Upper lobe of right lung (tissue), 1 donor: ENCODE measurements at places on chromosomes 6 and 20. TPM values are rescaled to one million over a fixed set of nuclear protein-coding genes. Genes with fewer than 3 reads are reported as not detected.

The BLOC1S5 gene
- total RNA-seq: 10.7 TPM

The HLA-DQA1 gene
- 111 TPM for total RNA-seq

DNA sequence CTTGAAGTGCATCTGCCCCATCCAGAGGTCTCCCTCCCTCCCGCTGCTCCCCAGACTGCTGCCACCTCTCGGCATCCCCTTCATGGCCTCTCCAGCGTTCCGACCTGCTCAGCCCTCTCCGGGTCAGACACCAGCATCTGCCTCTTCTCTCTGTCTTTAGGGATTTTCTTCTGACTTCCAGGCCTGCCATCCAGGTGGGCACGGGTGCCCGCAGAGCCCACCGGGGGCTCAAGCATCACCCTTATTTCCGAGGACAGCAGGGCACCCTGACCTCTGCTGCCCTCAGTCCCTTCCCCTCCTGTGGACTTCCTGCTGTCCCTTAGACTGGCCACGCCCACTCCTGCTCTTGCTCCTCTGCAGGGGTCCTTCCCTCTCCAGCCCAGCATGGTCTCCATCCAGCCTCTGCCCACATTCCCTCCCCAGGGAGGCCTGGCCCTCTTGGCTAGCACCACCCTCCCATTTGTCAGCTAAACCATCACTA lies 3.3 kb downstream of the NPEPL1 start:
- H3K27ac ChIP-seq: no peak overlapping the region
- no peak overlapping the region for H3K4me3 ChIP-seq
- peaks cover 43% of the 10 kb centered on the region for H3K36me3 ChIP-seq
- no peaks in the 10 kb centered on the region for H3K27me3 ChIP-seq

The TMC2 gene
- total RNA-seq: 0.43 TPM

DNA sequence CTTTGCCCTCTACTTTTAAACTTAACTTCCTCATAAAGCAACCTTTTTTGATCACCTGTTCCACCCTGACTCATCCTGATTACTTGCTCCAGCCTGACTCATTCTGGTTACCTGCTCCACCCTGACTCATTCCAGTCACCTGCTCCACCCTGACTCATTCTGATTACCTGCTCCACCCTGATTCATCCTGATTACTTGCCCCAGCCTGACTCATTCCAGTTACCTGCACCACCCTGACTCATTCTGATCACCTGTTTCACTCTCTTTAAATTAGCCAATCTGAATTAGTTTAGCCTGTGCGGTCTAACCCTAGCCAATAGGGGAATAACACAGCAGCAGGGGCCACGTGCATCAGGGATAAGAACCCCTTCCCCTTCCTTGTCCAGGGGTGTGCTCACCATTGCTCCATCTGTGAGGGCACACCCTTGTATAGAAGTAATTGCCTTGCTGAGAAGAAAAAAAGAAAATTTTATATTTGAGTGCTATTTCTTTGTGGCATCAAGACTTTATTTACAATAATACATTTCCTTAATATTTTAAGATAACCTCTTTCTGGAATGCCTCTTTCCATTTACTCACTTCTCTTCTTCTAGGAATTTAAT lies 17.9 kb downstream of the HLA-G start:
- no peak for DNase-seq
- no peaks in the 10 kb centered on the region for H3K36me3 ChIP-seq
- no peak overlapping the region for H3K27ac ChIP-seq
- H3K4me3 ChIP-seq: no peak overlapping the region
- H3K27me3 ChIP-seq: peaks cover 28% of the 10 kb centered on the region
- no peaks in the 10 kb centered on the region for H3K4me1 ChIP-seq

- no peak for DNase-seq
- no peaks in the 10 kb centered on the region for H3K27me3 ChIP-seq
- H3K36me3 ChIP-seq: no peaks in the 10 kb centered on the region
- H3K4me3 ChIP-seq: no peak overlapping the region
- H3K4me1 ChIP-seq: peaks cover 4% of the 10 kb centered on the region
- no peak overlapping the region for H3K27ac ChIP-seq
These were observed 102.2 kb upstream of the RALGAPA2 start for GRCh38 chr20:20814685-20815084.

- no peaks in the 10 kb centered on the region for H3K4me1 ChIP-seq
- no peak overlapping the region for H3K4me3 ChIP-seq
- H3K27me3 ChIP-seq: no peaks in the 10 kb centered on the region
- no peak for DNase-seq
These were observed 137.4 kb downstream of the IPCEF1 start for GRCh38 chr6:154219250-154219649.

The TP53TG5 gene
- total RNA-seq: not detected

DNA sequence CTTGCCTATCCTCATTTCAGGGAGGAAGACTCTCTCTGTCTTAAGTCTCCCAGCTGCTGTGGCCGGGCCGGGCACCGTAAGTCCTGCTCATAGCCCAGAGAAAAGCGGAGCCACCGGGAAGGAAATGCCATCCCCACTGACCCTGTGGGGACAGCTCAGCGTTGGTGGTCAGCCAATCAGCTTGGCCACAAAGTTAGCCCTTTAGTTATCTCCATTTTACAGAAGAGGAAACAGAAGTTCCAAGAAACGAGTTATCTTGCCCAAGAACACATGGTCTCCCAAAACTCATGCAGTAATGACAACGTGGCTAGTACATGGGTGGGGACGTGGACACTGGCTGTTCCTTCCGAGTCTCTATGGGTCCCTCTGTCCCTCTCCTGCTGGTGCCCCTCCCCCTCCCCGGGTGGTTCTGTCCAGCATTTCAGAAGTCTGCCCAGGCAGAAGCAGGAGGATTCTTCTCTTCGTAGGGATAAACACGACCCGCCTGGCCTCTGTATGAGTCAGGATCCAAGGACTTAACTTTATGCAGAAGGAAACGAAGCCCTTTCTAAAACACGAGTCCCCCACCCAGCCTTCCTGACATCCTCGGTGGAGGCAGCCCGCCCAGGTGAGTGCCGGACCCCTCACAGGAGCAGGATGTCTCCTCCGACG lies 273.8 kb downstream of the CDH4 start:
- H3K4me3 ChIP-seq: no peak overlapping the region
- H3K27ac ChIP-seq: no peak overlapping the region
- H3K36me3 ChIP-seq: no peaks in the 10 kb centered on the region
- H3K27me3 ChIP-seq: no peaks in the 10 kb centered on the region
- no peak for DNase-seq

GRCh38 chr6:89999945-90000825 lies 105.9 kb downstream of the GJA10 start:
- no peaks in the 10 kb centered on the region for H3K36me3 ChIP-seq
- no peaks in the 10 kb centered on the region for H3K27me3 ChIP-seq
- peaks cover 4% of the 10 kb centered on the region for H3K4me1 ChIP-seq
- H3K27ac ChIP-seq: no peak overlapping the region

DNA sequence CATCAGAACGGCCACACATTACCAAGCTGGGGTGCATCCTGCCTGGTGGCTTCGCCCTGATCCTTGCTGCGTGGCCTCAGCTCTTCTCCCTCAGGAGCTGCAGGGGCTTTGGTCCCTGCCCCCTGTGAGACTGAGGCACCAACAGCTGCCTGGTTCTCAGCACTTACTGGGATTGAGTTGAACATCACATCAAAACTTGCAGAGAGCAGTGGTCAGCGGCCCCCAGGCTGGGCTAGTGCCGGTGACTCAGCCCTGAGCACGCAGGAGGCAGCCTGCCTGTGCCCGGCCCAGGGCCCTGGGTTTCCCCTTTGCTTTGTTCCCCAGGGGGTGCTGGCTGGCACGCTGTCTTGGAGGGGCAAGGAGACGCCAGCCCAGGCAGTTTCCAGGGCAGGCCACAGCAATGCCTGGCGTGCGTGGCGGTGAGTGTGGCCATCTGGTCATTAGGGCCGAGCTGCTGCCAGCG lies 63.3 kb downstream of the DLL1 start:
- H3K36me3 ChIP-seq: no peaks in the 10 kb centered on the region
- peaks cover 7% of the 10 kb centered on the region for H3K4me1 ChIP-seq
- H3K4me3 ChIP-seq: no peak overlapping the region
- no peak overlapping the region for H3K27ac ChIP-seq

The GGTLC1 gene
- 105 TPM for total RNA-seq

DNA sequence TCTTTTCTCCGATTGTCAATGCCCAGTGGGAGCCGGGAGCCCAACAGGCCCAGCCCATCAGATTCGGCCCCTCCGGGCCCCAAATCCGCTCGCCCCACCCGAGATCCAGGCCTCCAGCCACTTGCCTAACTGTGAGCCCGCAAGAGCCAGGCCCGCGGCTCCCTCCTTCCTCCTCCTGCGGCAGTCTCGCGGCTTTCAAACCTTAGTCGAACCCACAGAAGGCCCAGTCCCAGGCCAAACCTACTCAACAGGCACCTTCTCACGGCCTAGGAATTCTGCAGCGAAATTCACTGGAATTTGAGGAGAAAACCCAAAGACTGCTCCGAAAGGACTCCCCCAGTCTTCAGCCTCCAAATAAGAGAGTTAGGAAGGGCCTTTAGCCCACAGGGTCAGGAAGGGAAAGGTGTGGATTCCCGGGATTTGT lies 2.8 kb upstream of the TFAP2A start:
- H3K36me3 ChIP-seq: no peaks in the 10 kb centered on the region
- H3K4me3 ChIP-seq: no peak overlapping the region
- DNase-seq: no peak
- H3K4me1 ChIP-seq: peaks cover 26% of the 10 kb centered on the region
- H3K27me3 ChIP-seq: peaks cover 100% of the 10 kb centered on the region

The HLA-G gene
- total RNA-seq: 1.6 TPM

DNA sequence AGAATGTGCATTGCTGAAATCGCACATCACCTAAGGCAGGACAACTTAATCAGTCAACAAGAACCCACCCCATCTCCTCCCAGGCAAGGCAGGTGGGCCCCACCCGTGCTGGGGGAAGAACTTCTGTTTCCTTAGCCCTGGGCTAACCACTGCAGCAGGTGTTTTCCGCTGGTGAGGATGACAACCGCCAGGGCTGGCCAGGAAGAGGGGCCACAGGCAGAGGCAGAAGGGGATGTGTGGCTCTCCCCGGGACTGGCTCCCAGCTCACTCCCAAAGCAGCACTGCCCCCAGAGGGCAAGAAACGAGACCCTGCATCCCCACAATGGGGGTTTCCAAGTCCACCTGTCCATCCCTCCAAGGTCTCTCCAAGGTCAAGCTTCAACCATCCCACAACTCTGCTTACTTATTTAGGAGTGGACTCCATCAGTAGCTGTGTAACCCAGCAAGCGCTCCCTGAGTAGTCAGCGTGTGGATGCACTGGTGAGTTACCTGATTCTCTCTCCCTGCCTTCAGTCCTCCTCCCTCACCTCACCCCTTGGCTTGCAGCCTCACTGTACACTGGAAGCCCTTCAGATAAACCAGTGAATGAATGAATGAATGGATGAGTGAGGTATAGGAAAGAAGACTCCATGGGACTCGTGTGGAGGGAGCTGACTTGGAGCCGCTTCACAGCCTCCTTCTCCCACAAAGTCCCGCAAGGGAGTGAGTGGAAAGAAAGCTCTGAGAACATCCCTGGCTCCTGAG lies 168.2 kb upstream of the CST7 start:
- peaks cover 15% of the 10 kb centered on the region for H3K4me1 ChIP-seq
- H3K4me3 ChIP-seq: no peak overlapping the region
- no peak overlapping the region for H3K27ac ChIP-seq
- peaks cover 8% of the 10 kb centered on the region for H3K27me3 ChIP-seq
- peak; percentile 37 for DNase-seq

The RAET1L gene
- total RNA-seq: not detected

- H3K36me3 ChIP-seq: no peaks in the 10 kb centered on the region
- no peaks in the 10 kb centered on the region for H3K27me3 ChIP-seq
- H3K4me3 ChIP-seq: no peak overlapping the region
- no peaks in the 10 kb centered on the region for H3K4me1 ChIP-seq
These were observed 117.3 kb downstream of the CRYBG1 start for GRCh38 chr6:106477790-106478189.

The GRM1 gene
- 0.09 TPM for total RNA-seq

The LY6G6D gene
- total RNA-seq: not detected

DNA sequence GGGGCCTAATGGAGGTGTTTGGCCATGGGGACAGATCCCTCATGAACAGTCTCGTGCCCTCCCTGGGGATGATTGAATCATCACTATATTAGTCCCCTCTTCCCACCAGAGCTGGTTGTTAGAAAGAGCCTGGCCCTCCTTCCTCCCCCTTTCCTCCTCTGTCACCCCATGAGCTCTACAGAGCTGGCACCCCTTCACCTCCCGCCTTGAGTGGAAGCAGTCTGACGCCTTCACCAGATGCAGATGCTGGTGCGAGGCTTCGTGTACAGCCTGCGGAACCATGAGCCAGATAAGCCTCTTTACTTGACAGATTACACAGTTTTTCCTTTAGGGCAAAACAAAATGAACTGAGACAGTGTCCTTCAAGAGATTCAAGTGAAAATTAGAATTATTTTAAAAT lies 74.4 kb upstream of the RIPOR2 start:
- no peak overlapping the region for H3K4me3 ChIP-seq
- H3K4me1 ChIP-seq: peaks cover 22% of the 10 kb centered on the region
- DNase-seq: no peak
- no peaks in the 10 kb centered on the region for H3K36me3 ChIP-seq

The ARMH2 gene
- not detected for total RNA-seq

- H3K36me3 ChIP-seq: no peaks in the 10 kb centered on the region
- H3K27me3 ChIP-seq: no peaks in the 10 kb centered on the region
- H3K27ac ChIP-seq: peak overlapping the region; percentile 75
- peak overlapping the region; percentile 60 for H3K4me3 ChIP-seq
- DNase-seq: peak; percentile 76
These were observed 13.8 kb upstream of the TLDC2 start for GRCh38 chr20:36861875-36862801.

DNA sequence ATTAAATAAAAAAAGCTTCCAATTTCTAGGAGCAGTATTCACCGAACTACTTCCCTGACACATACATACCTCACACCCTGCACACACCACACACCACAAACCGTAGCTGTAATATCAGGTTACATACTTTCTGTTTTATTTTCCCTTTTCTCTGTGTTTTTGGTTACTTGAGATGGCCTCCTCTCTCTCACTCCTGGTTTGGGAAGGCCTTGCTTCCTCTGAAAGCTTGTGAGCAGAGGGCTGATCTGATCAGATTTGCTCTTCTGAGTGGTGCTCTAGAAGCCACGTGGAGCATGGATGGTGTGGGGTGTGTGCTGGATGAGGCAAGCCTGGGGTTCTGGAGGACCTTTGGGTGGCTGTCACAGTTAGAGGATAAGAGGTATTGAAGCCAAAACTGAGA lies 20.9 kb downstream of the UTRN start:
- no peaks in the 10 kb centered on the region for H3K27me3 ChIP-seq
- H3K4me1 ChIP-seq: peaks cover 7% of the 10 kb centered on the region
- H3K27ac ChIP-seq: no peak overlapping the region

DNA sequence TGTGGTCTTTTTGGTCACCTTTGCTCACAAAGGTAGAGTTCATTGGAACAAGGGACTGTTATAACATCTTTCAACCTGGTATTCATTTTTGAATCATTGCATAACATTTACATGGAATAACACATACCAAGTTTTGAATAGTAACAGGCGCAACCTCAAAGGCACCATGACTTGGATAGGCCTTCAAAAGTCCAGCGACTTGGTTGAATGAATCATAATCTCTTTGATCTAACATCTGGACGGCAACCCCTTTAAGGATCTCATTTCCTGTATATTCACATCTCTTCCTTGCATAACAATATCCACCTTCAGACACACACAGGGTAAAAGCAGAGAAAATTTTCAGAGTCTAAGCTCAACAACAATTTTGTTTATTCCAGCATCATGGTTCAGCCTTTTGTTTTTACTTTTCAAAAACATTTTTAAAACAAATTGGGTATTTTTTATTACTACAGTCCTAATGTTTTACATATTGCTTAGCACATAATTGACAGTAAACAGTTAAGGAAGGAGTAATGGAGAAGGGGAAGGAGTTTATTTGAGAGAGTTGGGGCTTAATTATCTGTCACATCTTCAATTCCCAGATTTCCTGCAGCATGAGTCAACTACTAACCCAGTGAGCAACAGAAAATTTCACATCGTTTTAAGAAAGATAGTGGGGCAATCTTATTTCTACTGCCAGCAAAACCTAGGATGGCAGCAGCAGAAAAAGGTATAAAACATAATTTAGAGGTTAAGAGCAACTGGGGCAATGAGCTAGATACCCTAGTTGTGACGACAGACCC lies 41.8 kb upstream of the F13A1 start:
- no peaks in the 10 kb centered on the region for H3K4me1 ChIP-seq
- H3K4me3 ChIP-seq: no peak overlapping the region
- DNase-seq: no peak
- no peak overlapping the region for H3K27ac ChIP-seq
- no peaks in the 10 kb centered on the region for H3K27me3 ChIP-seq
